ENCODE measurements at places on chromosomes 3 and 15. TPM values are rescaled to one million over a fixed set of nuclear protein-coding genes. Genes with fewer than 3 reads are reported as not detected.

GRCh38 chr3:141280690-141281089, 49.1 kb downstream of the PXYLP1 start:
- DNase-seq, result no peak

DNA sequence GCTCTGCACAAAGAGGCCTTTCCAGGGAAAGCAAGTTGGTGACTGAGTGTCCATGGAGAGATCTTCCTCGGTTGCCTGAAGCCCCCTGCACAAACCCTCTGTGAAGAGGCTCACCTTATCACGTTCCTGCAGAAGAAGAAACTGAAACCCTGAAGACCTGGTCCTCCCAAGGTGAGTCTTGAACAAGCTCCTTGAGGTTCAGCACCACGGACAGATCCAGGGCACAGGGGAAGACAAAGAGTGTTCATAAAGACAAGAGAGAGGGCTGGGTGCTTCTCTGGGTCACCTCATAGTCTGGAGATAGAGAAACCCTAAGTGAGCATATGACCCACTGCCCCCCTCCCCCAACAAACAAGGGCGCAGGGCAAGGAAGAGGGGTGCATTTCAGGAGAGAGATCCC, 21.7 kb upstream of the TBC1D21 start:
- DNase-seq, result no peak

GRCh38 chr3:61807865-61808276, 246.5 kb downstream of the PTPRG start:
- no peak for DNase-seq

DNA sequence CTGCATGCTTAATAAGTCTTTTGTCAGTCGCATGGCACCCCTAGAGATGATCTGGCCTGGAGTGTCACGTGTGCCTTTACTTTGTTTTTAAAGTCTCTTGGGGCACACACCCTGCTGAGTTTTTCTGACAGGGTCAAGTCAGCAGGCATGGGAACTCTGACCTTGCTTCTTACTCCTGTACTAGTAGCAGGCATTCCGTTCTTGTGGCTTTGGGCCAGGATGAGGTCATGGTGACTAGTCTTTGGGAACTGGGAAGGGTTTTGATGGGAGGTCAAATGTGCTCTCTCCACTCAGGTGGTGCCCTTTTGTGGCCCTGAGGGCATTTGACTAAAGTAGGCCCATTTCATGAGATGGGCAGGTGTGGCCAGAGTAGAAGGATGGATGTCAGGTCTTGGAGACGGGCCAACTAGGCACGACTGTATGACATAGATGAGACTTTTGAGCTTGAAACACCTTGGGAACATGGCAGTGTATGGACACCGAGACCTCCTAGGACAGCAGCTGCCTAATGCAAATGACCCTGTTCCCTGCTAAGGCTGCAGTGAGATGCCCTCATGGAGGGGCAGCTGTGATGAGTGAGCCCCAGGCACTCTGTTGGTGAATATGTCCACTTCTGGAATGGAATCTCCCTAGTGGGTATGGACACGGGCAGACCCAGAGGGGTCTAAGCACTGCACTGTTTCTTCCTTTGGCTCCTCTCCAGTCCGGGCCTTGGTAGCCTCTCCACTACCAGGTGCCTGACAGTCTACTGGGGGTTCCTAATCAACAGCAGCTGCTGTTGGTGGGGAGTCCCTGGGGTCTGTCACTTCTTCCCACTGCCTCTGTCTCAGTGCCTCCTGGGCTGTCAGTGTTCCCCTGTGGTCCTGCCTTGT, 16.4 kb downstream of the SRPRB start:
- DNase-seq, result no peak

- no peak for DNase-seq
These were observed 861.9 kb upstream of the SEMA6D start for GRCh38 chr15:46855388-46855787.

- DNase-seq, result no peak
These were observed 16.2 kb downstream of the PAK6 start for GRCh38 chr15:40255033-40255432.

DNA sequence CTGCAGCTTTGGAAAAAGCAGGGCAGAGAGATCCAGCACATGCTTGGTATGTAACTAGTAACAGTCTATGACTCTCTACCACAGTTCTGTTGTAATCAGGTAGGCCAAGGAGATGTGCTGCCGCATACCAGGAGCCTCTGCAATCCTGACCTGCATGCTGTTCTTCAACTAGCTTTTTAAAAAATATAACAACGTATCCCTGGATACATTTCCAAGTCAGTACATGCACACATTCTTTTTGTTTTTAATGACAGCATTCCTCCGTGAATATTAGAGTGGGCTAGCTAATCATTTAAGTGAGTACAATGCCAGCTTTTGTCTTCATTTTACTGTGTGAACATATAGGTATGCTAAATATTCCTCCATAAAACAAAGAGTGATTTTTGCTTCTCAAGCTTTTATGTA, 437.8 kb downstream of the RBMS3 start:
- no peak for DNase-seq

DNA sequence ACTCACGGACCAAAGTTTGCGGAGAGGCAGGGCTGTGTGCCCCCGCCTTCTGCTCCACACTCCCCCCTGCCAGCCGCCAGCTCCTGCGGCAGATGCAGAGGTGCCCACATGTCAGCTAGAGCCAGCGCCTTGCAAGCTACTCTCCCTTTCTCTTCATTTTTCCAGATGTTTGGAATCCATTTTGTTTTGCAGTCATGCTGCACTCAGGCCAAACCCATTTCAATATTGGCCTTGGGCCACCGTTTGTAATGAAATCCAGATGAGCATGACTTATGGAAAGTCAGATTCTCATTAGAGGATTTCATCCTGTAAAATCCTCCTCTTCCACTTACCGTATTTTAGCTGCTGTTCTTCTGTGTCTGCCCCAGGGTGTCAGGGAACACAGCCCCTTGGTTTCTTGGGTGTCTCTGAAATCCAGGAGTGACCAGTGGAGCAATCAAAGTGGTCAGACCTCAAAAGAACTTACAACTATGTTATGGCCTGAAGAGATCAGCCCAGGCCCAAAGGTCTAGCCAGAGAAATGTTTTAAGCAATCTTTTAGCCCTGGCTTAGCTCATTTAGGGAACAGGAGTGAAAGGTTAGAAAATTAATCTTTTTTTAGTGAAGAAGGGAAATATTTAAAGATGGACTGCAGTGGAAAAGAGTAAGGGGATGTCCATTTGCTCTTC, 65.8 kb downstream of the AAGAB start:
- DNase-seq, result peak; percentile 79

- no peak for DNase-seq
These were observed 223.6 kb upstream of the TBL1XR1 start for GRCh38 chr3:177420651-177421480.

GRCh38 chr3:138474163-138474562, 39.7 kb downstream of the ESYT3 start:
- DNase-seq, result no peak

GRCh38 chr3:40847551-40847992, 322.8 kb downstream of the ZNF621 start:
- DNase-seq, result no peak

DNA sequence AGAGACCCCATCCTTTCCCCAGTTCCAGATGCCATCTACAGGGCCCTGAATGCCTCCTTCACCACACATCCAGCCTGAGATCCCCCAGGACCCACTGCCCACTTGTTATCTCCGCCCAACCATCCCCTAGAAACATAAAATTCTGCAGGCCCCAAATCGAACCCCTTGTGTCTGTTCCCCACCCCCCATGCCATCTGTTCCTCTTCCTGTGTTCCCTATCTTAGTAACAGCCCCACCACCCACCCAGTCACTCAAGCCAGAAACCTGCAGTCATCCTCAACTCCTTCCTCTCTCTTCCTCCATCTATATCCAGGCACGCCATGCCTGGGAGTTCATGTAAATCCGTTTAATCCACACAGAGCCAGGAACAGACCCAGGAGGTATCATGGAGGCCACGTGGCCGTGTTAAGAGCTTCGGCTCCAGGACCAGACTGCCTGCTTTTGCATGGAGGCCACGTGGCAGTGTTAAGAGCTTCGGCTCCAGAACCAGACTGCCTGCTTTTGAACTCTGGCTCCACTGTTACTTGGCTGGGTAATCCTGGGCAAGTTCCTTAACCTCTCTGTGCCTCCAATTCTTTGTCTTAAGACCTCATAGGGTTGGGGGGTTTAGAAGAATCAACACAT, 4.8 kb downstream of the CSRNP1 start:
- DNase-seq, result no peak

- no peak for DNase-seq
These were observed 5.8 kb upstream of the CAMP start for GRCh38 chr3:48217449-48217848.

- no peak for DNase-seq
These were observed 336.3 kb upstream of the CFAP20DC start for GRCh38 chr3:59386165-59386564.

- no peak for DNase-seq
These were observed 667.1 kb downstream of the NAALADL2 start for GRCh38 chr3:175526191-175526590.

GRCh38 chr3:26365706-26366105, 256.9 kb upstream of the LRRC3B start:
- DNase-seq, result no peak

DNA sequence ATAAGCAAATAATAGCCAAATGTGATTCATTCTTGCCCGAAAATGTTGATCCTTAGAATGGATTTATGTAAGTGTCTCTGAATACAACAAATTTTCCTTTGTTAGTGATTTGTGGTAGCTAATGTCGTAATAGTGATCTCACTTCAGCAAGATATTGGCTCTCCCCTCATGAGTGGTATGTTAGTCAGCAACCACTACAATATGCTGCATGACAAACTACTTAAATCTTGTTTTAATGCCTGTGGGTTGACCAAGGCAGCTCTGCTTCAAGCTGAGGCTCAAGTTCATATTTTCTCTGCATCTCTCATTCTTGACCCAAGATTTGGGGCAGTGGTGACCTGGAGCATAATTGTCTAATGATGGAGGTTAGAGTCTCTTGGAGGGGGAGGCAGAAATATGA, 49.8 kb upstream of the GALNT15 start:
- no peak for DNase-seq

- no peak for DNase-seq
These were observed 8.3 kb upstream of the CHRM5 start for GRCh38 chr15:33959844-33960548.

GOLGA8F gene
- not detected for polyA plus RNA-seq

NOX5 gene
- polyA plus RNA-seq, result 0.19 TPM

ITGA11 gene
- polyA plus RNA-seq, result 2.9 TPM

IGF2BP2 gene
- polyA plus RNA-seq, result 6.8 TPM

UROC1 gene
- 0.03 TPM for polyA plus RNA-seq

Measured in urinary bladder (tissue), 4 donors.